ENCODE measurements at places on chromosomes 4 and X.

DNA sequence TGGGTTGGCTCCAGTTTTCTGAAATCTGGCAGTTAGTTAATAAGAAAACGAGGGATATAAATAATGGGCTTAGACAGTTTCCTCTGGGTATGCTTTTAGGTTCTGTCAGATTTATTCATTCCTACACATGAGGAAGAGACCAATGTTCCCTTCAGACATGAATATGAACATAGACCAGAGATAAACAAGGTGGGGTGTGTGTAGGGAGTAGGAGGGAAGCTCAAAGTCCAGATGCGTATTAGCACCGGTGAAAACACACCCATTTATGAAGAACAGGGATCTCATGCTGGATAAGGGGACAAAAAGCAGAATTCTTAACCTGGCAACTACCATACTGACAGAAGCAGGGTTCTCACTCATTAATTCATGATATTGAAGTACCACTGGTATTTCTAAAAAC lies 223.0 kb downstream of the SOWAHB start:
- DNase-seq: no peak

GRCh38 chrX:24025741-24026403 lies 1.1 kb downstream of the KLHL15 start:
- peak; percentile 61 for DNase-seq

- no peak for DNase-seq
Observed at GRCh38 chrX:133666256-133666655, 251.0 kb upstream of the GPC4 start.

DNA sequence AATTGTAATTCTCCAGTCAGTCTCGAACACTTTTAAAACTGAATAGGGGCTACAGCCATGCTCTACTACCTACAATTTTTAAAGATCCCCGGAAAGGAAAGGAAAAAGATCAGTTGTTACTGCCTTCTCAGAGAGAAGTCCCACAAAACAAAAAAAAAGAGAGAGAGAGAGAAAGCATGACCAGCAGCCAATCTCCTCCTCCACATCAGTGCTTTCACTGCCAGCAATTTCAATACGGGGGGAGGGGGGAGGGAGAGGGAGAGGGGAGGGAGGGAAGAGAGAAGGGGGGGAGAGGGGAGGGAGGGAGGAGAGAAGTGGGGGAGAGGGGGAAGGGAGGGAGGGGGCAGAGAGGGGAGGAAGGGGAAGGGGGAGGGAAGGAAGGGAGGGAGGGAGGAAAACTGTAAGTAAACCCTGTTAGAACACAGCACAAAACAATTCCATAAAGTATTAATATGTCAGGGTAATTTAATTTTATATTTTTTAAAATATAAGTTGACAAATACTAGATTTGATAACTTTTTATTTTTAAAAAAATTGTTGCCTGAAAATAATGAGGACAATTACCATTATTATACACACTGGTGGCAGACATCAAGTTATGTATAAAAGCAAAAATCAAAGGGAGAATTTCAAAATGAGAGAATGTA lies 108.0 kb downstream of the LRBA start:
- no peak for DNase-seq

DNA sequence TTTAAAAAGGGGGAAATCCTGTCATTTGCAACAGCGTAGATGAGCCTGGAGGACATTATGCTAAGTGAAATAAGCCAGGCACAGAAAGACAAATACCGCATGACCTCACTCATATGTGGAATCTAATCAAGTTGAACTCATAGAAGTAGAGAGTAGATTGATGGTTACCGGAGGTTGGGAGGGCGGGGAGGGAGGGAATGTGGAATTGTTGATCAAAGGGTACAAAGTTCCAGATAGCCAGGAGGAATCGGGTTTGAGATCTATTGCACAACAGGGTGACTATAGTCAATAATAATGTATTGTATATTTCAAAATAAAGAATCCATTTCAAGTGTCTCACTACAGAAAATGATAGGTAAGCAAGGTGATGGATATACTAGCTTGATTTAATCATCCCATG lies 393.2 kb downstream of the BCOR start:
- no peak for DNase-seq

- peak; percentile 38 for DNase-seq
Observed at GRCh38 chr4:184386271-184386781, 88.0 kb downstream of the IRF2 start.

DNA sequence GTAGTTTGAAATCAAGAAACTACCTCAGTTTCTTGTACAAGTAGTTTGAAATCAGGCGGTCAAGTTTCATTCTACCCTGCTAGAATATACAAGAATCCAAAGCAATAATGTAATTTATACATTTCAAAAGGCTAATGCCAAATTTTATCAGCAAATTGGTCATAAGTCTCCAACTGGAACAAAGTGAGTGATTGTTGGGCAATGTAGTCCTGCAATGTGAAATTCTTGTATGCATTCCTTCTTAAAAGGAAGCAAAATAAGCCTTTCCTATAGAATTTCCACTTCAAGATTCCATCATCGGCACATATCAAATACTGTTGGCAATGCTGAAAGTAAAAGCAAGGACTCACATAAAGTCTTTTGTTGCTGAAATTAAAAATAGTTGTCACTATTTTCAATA lies 334.9 kb downstream of the IL1RAPL1 start:
- DNase-seq: no peak

DNA sequence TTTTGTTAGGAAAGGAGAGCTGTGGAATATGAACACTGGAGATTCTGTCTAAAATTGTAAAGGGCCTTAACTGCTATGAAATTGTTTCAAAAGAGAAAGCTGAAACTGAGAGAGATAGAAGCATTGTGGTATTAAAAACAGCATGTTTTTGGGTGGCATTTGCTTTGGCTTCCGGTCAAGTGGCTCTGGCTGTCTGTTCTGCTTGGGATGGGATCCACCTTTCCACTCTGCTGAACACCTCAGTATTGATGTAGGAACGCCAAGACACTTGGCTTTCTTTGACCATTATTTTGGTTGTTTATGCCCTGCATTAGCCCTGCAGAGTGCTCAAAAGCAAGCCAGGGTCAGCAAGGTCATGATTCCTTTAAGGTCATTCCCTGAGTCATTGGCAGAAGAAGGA lies 199.7 kb downstream of the SLC4A4 start:
- no peak for DNase-seq

DNA sequence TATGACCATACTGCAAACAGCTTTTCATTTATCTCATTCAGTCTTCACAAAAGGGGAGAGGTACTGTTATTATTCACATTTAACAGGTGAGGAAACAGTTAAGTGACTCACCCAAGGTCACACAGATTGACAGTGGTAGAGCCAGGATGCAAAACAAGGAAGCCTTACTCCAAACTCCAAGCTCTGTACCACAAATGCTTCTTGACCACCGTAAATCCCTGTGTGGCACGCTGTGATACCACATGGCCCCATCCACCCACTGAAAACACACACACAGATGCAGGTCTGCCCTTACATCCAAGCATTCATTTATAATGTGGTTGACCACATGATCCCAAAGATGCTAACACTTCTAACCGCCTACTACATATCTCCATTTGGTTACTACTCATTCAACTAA lies 129.5 kb downstream of the TSPAN5 start:
- no peak for DNase-seq

- DNase-seq: peak; percentile 41
Observed at GRCh38 chr4:133565379-133565778, 416.3 kb downstream of the PCDH10 start.

DNA sequence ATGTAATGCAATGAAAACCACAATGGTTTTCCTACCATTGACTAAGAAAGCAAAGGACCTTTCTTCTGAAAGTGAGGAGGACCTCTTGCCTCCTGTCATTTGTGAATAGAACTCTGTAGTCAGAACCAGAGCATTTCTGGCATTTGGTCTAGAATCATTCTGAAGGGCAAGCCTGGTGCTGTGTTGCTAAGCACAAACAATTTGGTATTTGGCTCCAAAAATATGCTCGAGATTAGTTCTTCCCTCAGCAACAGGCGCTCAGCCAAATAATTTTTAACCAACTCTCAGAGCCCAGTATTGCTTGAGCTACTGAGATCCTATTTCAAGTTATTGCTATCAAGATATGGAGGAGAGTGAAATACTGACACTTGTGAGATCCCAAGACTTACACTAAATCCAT lies 71.0 kb downstream of the SNCA start:
- DNase-seq: peak; percentile 46

GRCh38 chrX:68995780-68996551 lies 167.1 kb downstream of the EFNB1 start:
- DNase-seq: peak; percentile 76

GRCh38 chrX:55072286-55072685 lies 2.5 kb upstream of the PAGE2B start:
- DNase-seq: no peak

DNA sequence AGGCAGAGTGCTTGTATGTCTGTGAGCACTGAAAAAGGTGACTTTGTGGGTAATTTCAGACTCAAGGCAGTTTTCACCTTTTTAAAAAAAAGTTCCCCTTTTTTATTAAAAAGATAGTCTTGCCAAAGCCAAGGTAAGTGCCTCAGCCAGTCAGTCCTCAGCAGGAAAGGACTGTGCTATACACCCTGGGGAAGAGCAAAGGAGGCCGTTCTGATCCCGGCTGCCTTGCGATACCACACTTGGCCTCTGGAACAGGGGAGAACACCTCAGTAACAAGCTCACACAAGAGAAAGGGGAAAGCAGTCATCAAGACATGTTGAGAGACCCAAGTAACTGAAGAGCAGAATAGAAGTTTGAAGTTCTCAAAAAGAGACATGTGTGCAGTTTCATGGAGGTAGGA lies 541.7 kb downstream of the BCOR start:
- no peak for DNase-seq

GRCh38 chrX:87434618-87435017 lies 83.0 kb upstream of the KLHL4 start:
- DNase-seq: no peak

- peak; percentile 55 for DNase-seq
Observed at GRCh38 chr4:76214177-76214675, 602 bp upstream of the SCARB2 start.

- DNase-seq: no peak
Observed at GRCh38 chrX:48540028-48540375, 488 bp downstream of the TBC1D25 start.

DNA sequence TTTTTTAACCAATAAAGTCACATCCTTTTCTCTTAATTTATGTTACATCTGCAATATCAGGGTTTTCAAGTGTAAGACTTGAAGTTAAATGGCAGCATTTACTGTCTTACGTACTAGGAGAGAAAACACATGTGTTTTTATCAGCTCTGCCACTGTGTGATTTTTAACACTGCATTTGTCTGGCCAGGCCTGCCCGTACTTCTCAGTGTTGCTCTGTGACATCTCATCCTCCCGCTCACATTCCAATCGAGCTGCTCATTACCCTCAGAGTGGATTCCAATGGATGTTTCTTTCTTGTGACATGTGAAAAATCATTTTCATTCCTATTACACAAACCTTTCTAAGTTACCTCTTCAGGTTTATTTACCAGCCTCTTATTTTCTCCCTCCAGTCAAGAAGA lies 420.3 kb downstream of the FAT4 start:
- peak; percentile 49 for DNase-seq

DNA sequence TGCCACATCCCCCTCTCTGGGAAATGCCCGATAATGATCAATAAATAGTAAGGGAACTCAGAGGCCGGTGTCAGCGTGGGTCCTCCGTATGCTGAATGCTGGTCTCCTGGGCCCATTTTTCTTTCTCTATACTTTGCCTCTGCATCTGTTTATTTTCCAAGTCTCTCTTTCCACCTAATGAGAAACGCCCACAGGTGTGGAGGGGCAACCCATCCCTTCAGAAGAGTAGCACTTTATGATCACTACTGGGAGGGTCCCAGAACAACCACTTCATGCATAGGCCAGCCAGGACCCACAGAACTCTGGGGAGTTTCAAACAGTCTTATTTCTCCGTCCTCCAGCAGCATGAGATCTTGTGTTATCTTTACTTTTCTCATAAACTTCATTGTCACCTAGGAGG lies 100.1 kb downstream of the CEP44 start:
- no peak for DNase-seq

DNA sequence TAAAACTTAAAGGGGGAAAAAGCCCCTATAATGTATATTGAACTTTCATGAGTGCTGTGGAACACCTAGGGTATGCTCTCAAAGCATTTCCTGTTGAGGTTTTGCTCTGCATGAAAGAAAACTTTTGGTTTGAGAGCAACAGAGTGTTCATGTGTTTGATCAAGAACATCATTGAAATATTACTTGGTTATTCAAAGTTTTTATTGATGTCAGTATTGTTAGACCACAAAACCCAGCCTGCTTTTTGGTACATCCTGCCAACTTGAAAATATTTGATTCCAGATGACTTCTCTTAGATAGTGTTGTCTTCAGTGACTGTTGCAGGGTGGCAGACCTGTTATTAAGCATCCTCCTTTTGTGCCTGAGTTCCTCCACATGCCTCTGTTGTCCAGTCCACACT lies 68.0 kb downstream of the N4BP2 start:
- DNase-seq: no peak

- DNase-seq: no peak
Observed at GRCh38 chr4:186485561-186486062, 69.8 kb downstream of the MTNR1A start.

GRCh38 chr4:31548823-31549222 lies 828.7 kb downstream of the PCDH7 start:
- no peak for DNase-seq

DNA sequence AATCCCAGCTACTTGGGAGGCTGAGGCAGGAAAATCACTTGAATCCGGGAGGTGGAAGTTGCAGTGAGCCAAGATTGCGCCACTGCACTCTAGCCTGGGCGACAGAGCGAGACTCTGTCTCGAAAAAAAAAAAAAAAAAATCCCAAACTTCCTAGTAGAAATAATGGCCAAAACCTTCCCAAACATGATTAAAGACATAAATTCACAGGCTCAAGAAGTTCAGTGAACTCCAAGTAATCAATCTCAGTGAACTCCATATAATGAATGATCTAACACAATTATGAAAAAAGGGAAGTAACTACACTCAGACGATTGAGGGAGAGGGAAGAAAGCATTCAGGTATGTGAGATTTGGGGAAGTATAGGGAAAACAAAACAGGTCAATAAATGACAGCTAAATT lies 6.5 kb downstream of the FUNDC1 start:
- DNase-seq: no peak

DNA sequence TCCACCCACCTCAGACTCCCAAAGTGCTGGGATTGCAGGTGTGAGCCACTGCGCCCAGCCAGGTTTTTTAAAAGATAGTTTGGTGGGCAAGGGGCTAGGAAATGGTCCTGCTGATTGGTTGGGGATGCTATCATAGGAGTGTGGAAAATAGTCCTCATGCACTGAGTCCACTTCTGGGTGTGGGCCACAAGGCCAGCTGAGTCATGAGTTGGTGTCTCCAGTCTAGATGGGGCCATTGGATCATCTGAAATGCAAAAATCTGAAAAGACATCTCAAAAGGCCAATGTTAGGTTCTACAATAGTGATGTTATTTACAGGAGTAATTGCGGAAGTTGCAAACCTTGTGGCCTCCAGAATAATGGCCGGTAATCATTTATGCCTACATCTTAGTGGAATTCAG lies 221.1 kb downstream of the ZNF674 start:
- no peak for DNase-seq

DNA sequence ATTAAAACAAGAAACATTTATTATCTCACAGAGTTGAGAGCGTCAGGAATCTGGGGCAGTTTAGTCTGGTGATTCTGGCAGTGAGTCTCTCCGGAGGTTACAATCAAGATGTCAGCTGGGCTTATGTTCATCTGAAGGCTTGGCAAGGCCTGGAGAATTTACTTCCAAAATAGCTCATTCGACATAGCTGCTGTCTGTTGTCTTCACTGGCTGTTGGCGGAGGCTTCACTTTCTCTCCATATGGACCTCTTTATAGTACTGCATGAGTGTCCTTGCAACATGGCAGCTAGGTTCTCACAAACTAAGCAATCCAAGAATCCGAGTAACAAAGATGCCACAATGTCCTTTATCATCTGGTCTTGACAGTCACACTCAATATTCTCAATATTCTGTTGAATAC lies 70.2 kb upstream of the ADGRL3 start:
- DNase-seq: no peak

Data from kidney (tissue), 22 donors.